ENCODE measurements at places on chromosomes 16 and 17.

DNA sequence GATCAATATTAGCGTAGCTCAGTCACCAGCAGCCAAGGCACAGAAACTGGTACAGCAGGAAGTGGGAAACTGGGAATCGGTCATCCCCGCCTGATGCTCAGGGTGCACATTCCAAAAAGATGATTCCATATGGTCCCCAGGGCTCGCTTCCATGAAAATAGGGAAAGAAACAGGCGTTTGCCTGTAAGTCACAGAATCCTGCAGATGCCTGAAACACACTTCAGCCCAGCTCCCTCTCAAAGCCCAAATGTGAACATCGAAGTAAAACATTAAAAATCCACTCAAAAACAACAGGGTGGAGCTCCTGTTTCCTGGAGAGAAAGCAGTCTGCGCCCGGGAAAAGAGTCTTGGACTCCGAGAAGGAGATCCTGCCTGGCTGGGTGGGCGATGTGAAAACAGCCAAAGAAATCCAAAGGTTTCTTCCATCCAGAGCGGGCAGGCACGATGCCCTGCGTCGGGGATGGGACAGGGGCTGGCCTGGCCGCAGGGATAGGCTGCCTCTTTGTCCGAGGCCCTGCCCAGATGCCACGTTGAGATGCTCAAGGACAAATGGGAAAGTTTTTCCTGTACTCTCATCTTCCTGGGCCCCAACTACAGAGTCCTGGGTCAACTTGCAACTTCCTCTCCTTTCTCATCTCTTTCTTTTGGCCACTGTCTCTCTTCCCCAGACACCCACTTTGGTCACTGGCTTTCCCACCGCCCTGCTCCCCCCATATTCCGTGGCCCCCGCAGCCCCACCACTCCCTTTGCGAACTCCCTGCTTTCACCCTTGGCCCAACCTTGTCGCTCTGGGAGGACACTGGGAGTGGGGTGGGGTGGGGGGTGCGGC, 743 bp downstream of the WIPI1 start:
- peak; percentile 85 for DNase-seq

DNA sequence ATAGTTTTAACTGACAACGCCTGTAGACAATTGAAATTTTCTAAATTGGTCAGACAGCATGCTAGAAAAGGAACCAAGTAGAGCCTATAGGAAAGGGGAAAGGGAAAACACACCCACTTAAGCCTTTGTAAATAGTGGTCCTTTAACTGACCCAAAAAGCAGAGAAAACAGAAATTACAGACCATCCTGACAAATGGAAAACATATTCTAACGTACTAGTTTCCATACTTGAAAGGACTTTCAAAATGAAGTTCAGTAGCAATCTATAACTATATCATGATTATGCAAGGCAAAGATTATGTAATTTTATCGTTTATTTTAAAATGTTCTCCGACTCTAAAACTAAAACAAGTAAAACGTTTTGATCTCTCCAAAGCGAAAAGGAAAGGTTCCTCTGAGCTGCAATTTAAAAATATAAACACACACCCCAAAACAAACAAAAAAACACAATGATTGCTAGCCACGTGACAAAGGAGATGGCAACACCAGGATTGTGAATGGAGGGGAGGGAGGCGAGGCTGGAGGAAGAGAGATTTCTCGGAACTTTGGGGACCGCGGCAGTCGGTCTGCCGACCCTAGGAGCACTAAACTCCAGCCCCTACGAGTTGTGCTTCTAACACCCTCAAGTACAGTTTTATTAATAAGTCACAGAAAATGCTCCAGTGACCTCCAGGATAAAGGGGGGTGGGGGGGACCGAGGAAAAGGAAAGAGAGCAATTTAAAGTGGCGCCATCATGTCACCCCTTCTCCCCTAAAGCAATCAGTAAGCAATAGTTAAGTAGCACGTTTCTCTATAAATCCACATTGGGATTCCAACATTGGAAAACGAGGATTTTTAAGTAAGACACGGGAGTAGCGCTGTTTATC, 1.7 kb downstream of the KANSL1 start:
- no peak for DNase-seq

DNA sequence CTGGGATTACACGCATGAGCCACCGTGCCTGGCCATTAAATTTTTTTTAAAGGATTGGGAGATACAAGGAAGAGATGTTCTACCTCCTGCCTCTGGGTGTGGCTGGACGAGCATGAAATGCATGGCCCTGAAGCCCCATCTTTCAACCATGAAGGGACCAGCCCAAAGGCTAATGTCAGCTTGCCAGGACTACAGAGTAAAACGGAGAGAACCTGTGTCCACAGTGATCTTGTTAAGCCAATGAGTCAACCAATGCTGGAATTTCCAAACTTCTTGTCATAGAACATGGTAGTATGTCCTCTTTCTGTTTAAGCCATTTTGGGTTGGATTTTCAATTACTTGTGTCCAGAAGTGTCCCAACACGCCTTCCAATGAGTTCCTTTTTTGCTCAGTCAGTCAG, 71.3 kb downstream of the RTN4RL1 start:
- DNase-seq, result no peak

DNA sequence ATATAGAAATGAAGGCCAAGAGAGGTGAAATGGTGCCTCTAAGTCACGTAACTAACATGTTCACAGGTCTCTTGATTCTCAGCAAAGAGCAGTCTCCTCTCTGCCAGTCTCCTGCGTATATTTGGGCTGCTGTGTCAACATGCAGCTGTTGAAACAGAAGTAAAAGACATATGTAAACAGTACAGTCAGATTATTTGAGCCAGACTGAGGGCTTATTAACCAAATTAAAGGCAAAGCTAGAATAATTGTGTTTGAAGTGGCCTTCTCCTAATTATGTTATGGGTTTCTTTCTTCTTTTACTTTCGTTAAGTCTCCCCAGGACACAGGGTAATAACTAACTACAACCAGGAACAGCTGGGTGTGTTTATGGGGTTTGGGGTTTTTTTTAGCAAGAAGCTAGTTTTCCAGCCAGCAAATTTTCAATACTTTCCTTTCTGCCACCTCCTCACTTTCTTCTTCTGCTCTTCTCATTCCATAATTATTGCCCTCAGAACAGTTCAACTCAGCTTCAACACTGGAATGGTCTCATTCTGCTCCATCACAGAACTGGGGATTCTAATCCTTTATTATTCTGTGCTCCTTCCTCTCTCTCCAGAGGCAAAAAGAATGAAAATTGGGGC, 18.4 kb downstream of the G6PC1 start:
- DNase-seq, result no peak

GRCh38 chr17:19019041-19019941, 14.7 kb upstream of the FAM83G start:
- DNase-seq, result no peak

DNA sequence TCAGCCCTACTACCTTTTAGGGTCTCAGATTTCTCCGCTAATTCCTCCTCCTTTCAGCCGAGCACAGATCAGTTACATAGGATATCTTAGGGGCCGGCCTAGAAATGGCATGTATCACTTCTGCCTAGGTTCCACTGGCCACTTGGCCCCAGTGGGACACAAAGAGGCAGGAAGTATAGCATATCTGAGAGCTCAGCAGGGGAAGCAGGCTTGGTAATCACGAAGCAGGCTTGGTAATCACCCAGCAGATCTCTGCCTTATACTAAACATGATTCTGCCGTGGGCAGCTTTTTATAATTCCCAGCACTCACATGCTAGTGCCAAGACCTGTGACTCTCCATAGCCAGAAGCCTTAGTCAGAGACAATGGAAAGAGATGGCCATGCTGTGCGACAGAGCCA, 59.6 kb upstream of the CACNG5 start:
- DNase-seq, result no peak

GRCh38 chr17:32319548-32319905, 22.4 kb downstream of the C17orf75 start:
- peak; percentile 87 for DNase-seq
